ENCODE measurements at places on chromosomes 2 and 18. TPM values are rescaled to one million over a fixed set of nuclear protein-coding genes. Genes with fewer than 3 reads are reported as not detected.
A peak's percentile ranks its signal among the peaks of the same experiment; 100 is the strongest.

GRCh38 chr2:205848601-205849000 is 166.3 kb downstream of the NRP2 start:
- no peak overlapping the region for H3K4me3 ChIP-seq
- H3K4me1 ChIP-seq = peaks cover 5% of the 10 kb centered on the region
- H3K36me3 ChIP-seq = no peaks in the 10 kb centered on the region
- no peak overlapping the region for H3K27ac ChIP-seq
- DNase-seq = no peak
- peaks cover 10% of the 10 kb centered on the region for H3K27me3 ChIP-seq

DNA sequence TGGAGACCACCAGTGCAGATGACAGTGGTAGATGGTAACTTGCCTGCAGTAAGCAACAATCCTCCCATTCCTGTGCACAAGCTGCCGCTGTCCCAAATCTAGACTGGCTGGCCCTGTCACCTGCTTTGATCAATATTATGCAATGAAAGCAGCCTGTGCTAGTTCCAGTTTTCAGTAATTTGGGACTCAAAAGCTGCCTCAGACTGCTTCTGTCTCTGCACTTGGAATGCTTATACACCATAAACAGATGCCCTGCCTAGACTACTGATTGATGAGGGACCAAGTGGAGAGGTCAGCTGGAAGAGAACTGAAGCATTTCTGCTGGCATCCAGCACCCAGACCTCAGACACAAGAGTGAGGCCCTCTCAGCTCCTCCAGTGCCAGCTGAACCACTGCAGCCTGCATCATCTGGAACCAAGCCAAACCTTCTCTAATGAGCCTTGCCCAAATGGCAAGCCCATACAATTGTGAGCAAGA is 24.9 kb downstream of the CCBE1 start:
- H3K27ac ChIP-seq = no peak overlapping the region
- DNase-seq = no peak
- no peak overlapping the region for H3K4me3 ChIP-seq
- H3K4me1 ChIP-seq = peaks cover 9% of the 10 kb centered on the region
- no peaks in the 10 kb centered on the region for H3K36me3 ChIP-seq

DNA sequence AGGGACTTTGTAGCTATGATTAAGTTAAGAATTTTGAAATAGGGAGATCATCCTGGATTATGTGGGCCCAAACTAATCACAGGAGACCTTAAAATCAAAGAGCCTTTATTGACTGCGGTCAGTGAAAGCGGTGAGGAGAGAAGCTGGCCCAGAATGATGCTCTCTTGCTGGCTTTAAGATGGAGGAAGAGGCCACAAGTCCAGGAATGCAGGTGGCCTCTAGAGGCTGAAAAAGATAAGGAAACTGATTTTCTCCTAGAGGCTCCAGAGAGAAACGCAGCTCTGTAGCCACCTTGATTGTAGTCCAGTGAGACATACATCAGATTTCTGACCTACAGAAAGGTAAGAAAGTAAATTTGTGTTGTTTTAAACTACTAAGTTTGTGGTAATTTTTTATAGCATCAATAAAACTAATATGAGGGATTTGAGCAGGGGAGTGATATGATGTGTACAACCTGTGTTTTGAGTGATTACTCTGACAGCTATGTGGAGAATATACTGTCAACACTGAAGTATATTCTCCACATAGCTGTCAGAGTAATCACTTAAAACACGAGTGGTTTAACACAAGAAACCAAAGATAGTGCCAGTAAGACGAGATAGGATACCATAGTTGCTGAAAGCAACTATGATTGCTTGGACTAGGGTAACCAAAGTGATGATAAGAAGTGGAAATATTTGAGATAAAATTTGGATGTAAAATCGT is 364.4 kb upstream of the CHST9 start:
- no peak overlapping the region for H3K27ac ChIP-seq
- H3K27me3 ChIP-seq = no peaks in the 10 kb centered on the region
- H3K4me1 ChIP-seq = peaks cover 1% of the 10 kb centered on the region
- H3K36me3 ChIP-seq = no peaks in the 10 kb centered on the region

- H3K27me3 ChIP-seq = no peaks in the 10 kb centered on the region
- peaks cover 18% of the 10 kb centered on the region for H3K36me3 ChIP-seq
- no peak overlapping the region for H3K4me3 ChIP-seq
- DNase-seq = no peak
Measured at GRCh38 chr2:10002681-10003080, 40.7 kb upstream of the KLF11 start.

- no peak for DNase-seq
- no peaks in the 10 kb centered on the region for H3K27me3 ChIP-seq
- no peak overlapping the region for H3K27ac ChIP-seq
- H3K36me3 ChIP-seq = peaks cover 29% of the 10 kb centered on the region
- H3K4me1 ChIP-seq = no peaks in the 10 kb centered on the region
- no peak overlapping the region for H3K4me3 ChIP-seq
Measured at GRCh38 chr2:200447139-200447855, 62.6 kb downstream of the KCTD18 start.

- peaks cover 2% of the 10 kb centered on the region for H3K27me3 ChIP-seq
- no peak overlapping the region for H3K27ac ChIP-seq
- peaks cover 4% of the 10 kb centered on the region for H3K36me3 ChIP-seq
- H3K4me3 ChIP-seq = peak overlapping the region; percentile 75
- peaks cover 15% of the 10 kb centered on the region for H3K4me1 ChIP-seq
- peak; percentile 25 for DNase-seq
Measured at GRCh38 chr2:238320648-238321281, 447 bp downstream of the TRAF3IP1 start.

GRCh38 chr2:200655918-200656580 is 70.2 kb downstream of the AOX1 start:
- H3K27ac ChIP-seq = no peak overlapping the region
- no peaks in the 10 kb centered on the region for H3K36me3 ChIP-seq
- no peak for DNase-seq
- no peaks in the 10 kb centered on the region for H3K27me3 ChIP-seq
- no peak overlapping the region for H3K4me3 ChIP-seq
- H3K4me1 ChIP-seq = peaks cover 6% of the 10 kb centered on the region

The CDKL4 gene
- 2.0 TPM for total RNA-seq

The RIT2 gene
- total RNA-seq = not detected

The MC4R gene
- not detected for total RNA-seq

The CCBE1 gene
- total RNA-seq = 1.1 TPM

The LAMA1 gene
- total RNA-seq = 257 TPM
